Posterior vena cava (tissue), 2 donors: ENCODE measurements at places on chromosomes 5 and 9.
A peak's percentile ranks its signal among the peaks of the same experiment; 100 is the strongest.

DNA sequence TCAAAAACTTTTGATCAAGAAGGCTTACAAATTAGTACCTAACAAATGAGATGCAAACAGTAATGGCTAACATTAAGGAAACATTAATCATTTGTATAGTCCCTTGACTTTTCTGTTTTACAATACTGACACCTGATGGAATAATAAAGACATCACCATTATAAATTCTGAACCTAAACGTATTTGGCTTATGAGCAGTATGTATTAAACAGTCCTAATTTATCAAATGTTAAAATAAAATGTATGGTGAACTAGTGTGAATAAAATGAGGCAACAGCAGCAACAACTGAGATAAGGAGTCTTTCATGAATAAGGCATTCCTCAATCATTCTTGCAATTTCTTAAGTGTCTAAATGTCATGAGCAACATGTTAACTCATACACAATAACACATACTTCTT is 6.0 kb downstream of the PUM3 start:
- no peak for DNase-seq

- no peak for DNase-seq
Observed at GRCh38 chr5:85647349-85648127, 970.2 kb upstream of the COX7C start.

- DNase-seq = peak; percentile 36
Observed at GRCh38 chr5:178540526-178540925, 49.7 kb downstream of the COL23A1 start.

- no peak for DNase-seq
Observed at GRCh38 chr9:84744195-84744594, 74.7 kb downstream of the NTRK2 start.

- DNase-seq = no peak
Observed at GRCh38 chr5:493119-493701, 31.0 kb downstream of the SLC9A3 start.

- DNase-seq = peak; percentile 93
Observed at GRCh38 chr5:134545070-134545868, 19.8 kb downstream of the JADE2 start.

- DNase-seq = no peak
Observed at GRCh38 chr5:141725891-141726290, 43.9 kb upstream of the ARAP3 start.

GRCh38 chr5:175195698-175196656 is 248.0 kb downstream of the DRD1 start:
- DNase-seq = no peak

DNA sequence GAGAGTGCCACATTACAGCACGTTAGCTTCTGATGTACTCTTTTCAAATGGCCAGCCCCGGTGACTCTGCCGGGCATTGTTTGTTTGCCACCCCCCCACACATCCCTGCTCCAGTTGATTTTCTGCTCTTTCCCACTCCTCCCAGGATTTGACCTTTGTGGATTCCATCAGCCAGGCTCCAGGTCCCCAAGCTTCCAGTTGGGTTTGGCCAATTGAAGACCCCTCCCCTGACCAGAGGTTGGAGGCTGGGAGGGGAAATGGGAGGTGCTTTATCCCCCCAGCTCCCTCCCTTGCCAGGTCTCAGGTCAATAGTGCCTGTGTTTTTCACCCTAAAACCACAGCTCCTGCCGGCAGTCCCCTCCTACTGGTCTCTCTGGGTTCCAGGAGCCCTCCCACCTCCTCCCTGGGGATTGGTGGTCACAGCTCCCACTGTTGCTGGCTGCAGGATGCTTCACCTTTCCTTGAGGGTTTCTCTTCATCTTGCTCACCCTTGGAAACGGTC is 34.9 kb downstream of the IRF1 start:
- no peak for DNase-seq

GRCh38 chr9:91082731-91083130 is 279.0 kb downstream of the AUH start:
- no peak for DNase-seq

- DNase-seq = no peak
Observed at GRCh38 chr5:156479849-156480248, 152.9 kb downstream of the SGCD start.

GRCh38 chr5:40404613-40405012 is 275.1 kb upstream of the PTGER4 start:
- no peak for DNase-seq

GRCh38 chr9:137588891-137589290 is 1.4 kb downstream of the ZMYND19 start:
- no peak for DNase-seq
